Stimulated activated CD8-positive, alpha-beta memory T cell treated with anti-CD3 and anti-CD28 coated beads, Interleukin-4, amount 100 ng/mL, for 1 hour (primary cell): ENCODE measurements at places on chromosomes 4 and X.

DNA sequence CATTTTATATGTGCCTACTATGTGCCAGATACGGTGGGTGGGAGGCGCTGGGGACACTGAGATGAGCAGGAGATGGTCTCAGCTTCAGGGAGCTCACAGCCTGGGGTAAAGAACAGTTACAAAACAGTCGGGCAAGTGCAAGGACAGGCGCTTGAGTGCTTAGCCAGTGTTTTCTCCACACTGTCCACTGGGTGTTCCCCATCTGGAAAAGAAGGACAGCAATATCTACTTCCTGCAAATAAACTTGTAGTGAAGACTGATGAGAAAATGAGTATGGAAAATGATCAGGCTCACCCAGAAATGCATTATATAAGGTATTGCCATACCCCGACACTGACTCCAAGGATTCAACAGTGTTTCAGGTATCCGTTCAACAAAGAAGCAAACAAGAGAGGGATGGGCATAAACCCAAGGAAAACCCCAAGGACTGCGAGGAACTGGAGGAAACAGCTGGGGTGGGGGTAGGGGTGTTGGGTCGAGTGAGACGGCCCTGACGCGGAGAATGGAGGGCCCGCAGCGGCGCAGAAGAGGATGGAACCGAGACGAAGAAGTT, 835 bp downstream of the TMEM185A start:
- no peak for DNase-seq

DNA sequence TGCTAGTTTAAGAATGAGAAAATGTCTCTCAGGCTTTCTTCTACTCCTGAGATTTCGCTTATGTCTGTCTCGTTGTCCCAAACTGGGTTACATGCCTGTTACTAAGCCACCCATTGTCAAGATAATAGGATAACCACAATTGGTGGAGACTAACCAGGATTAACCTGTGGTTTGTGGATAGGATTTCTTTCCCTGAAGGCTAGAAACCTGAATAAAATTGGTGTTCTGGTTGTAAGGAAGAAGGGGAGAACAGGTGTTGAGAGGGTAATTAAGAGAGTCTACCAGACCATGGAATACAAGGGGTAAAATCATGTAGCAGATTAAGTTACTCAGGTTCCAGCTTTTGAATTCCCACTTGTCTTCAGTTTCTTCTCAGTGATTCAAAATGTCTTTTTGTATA, 225.4 kb downstream of the CPE start:
- no peak for DNase-seq

DNA sequence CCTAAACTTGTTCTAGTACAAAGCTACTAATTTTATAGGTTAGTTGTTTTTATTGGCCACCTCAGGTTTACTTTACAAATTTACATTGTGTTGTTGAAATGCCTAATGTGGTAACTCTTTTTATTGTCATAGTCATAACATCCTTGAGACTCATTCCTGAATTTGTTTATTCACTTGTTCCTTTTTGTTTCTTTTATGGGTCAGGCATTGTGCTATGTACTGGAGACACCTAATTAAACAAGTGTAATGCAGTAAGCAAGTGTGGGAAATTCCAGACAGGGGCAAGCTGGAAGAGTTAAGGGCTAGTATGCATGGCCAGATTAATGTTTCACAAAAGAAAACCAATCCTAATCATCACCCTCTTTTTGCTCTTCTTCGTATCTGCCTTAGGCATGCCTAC, 30.5 kb upstream of the TTC29 start:
- no peak for DNase-seq

DNA sequence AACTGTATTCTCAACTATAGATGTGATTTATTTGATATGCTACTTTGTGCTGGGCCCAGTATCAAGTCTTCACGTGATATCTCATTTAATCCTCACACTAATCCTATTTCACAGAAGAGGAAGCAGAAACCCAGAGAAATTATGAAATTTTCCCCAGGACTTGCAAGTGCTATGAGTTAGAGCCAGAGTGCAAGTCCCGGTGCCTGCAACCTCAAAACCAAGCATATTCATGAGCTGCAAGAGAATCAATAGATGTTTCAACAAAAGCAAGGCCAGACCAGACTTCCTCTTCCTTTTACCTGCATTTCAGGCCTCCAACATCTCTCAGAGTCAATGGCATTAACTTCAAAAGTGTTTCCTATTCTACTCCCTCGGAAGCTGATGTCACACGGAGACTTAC, 92.2 kb upstream of the GATB start:
- no peak for DNase-seq

DNA sequence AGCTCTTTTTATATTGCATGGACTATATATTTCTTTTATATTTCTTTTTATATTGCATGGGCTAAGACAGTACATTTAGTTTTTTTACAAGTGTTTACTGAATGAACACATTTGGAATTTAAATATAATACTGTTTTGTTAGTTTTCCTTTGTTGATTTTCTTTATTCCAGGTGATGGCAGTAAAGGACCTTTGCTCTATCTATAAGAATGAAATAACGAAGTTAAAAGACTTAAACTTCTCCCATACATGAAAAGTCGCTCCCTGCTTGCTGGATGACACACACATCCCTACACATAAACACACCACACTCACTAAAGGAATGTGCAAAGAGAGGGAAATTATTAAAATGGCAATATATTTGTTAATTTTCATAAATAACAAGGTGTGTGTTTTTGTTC, 102.5 kb upstream of the ANXA10 start:
- DNase-seq = no peak
